ENCODE measurements at places on chromosomes 1 and 21.

DNA sequence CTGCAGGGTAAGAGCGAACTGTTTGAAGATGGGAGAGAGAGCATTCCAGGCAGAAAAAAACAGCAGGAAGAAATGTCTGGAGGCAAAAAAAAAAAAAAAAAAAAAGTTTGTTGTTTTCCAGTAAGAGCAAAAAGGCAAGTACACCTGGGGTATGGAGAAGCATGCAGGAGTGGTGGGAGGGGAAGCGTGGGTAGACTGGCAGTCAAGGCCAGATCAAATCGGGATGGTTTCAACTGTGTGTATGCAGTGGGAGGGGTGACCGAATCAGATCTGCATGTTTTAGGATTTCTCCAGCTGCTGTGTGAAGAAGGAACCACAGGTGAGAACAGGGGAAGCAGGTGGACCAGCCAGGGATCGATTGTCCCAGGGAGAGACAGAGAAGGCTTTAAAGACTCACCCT is 34.7 kb downstream of the CSMD2 start:
- DNase-seq: no peak

DNA sequence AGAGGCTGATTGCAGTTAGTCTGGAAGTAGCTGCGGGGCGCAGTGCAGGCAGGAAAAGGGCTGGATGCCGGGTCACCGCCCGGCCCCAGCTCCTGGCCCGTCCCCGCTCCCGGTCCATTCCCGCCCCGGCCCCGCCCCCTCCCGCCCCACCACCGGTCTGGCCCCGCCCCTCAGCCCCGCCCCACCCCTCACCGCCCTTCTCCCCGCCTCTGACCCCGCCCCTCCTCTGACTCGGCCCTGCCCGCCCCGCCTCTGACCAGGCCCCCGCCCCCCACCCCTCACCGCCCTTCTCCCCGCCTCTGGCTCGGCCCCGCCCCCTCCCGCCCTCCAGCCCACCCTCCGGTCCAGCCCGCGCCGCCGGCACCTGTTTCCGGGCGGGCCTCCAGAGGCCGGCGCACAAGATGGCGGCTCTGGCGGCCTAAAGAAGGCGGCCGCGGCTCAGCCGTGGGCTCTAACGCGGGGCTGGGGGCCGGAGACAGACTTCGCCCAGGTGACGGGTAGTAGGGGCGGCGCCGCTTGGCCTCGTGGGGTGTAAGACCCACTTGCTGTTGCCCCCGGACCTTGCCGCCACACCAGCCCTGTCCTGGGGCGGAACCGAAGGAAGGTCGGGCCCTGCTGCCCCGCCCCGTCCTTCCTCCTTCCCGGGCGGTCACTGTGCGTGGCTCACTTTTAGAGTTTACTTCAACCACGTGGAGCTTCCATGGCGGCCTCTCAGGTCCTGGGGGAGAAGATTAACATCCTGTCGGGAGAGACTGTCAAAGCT is at the start of gene UBIAD1:
Gene UBIAD1, plus strand, starts transcription at position 367 of the 763 bp plus-strand sequence. Its CDS starts 334 bp downstream, at position 701.
- peak; percentile 79 for DNase-seq

DNA sequence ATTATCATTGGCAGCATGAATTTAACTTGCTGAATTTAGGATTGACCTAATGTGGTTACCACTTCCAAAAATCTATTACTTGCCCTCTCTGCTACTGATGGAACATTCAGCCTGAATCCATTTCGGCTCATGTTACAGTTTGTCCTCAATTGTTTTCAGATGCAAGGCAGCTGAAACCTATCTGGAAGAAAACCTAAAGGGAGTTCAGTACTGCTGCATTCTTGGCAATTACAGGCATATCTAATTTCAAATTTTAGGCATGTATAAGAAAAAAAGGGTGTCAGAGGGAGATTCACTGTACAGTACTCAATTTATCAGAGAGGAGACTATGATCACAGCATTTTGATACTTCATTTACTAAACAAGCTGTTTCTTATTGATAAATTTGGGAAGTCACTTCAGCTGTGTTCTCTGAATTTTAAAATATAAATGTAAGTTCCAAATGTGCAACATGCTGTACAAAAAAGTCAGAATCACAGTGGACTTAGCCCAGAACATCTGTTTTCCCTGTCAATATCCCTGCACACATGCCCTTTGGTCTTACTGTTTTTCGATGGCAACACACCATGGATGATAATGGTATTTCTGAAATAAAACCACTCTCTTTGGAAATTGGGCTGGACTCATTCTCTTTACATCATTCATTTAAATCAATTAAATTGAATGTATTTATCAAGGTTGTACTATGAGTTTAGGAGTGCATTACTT is 651.6 kb upstream of the ADGRL4 start:
- no peak for DNase-seq

GRCh38 chr1:166972826-166973225 is 2.5 kb downstream of the ILDR2 start:
- no peak for DNase-seq

DNA sequence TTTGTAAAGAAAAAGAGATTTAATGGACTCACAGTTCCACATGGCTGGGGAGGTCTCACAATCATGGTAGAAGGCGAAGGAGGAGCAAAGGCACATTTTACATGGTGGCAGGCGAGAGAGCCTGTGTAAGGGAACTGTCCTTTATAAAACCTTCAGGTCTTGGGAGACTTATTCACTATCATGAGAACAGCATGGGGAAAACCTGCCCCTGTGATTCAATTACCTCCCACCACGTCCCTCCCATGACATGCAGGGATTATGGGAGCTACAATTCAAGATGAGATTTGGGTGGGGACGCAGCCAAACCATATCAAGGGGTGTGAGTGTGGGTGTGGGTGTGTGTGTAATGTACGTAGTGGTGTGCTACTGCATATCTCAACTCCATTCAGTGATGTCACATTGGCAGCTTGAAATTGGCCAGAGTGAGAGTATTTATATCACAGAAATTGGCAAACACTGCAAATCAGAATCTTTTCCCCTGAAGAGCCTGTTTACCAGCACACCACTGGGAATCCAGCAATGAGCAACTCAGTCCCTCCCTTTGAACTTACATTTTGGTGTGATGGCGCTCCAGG is 5.4 kb downstream of the ARHGEF10L start:
- DNase-seq: no peak

- DNase-seq: no peak
These were observed 14.1 kb downstream of the TNFRSF1B start for GRCh38 chr1:12180903-12181302.

DNA sequence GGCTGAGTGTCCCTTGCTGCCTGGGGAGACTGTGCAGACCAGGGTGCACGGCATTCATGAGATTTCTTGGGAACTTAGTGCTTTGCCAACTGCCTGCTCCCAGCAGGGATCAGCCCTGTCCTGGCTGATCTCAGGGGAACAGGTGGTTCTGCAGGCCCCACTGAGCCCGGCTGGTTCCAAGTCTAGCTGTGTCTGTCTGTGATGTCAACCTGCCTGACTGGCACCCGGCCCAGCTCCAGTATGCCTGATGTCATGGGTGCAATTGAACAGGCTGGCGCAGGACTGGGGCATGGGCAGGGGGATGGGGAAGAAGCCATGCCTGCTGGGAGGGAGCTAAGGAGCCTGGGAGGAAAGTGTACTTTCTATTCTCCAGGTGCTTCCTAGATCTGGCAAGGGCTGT is 227.1 kb downstream of the GRIK3 start:
- DNase-seq: no peak

DNA sequence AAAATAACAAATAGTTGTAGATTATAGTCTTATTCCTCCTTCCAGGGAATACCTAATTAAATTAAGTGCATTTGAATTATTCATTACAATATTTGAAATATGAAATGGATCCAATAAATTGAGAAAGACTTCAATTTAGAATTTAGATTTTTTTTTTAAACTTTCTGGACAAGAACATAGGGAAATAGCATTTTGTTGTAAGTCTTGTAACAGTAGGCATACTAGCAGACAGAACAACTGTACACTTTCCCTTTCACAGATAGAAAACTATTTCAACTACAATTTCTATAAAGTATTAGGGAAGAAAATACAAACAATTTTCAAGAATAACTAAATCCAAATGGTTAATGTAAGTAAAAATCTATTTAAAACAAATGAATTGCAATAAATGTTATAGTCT is 577.5 kb downstream of the USP25 start:
- DNase-seq: no peak

DNA sequence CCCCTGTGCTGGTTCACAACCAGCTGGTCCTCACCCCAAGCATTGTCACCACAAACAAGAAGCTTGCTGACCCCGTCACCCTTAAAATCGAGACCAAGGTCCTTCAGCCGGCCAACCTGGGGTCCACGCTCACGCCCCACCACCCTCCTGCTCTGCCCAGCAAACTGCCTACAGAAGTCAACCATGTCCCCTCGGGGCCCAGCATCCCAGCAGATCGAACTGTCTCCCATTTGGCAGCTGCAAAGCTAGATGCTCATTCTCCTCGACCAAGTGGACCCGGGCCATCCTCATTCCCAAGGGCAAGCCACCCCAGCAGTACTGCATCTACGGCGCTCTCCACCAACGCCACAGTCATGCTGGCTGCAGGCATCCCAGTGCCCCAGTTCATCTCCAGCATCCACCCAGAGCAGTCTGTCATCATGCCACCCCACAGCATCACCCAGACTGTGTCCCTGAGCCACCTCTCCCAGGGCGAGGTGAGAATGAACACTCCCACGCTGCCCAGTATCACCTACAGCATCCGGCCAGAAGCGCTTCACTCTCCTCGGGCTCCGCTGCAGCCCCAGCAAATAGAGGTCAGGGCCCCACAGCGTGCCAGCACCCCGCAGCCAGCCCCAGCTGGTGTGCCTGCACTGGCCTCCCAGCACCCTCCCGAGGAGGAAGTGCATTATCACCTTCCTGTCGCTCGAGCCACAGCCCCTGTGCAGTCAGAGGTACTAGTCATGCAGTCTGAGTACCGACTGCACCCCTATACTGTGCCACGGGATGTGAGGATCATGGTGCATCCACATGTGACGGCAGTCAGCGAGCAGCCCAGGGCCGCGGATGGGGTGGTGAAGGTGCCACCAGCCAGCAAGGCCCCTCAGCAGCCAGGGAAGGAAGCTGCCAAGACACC is 40.6 kb downstream of the ZBTB17 start:
- no peak for DNase-seq

- no peak for DNase-seq
These were observed 6.1 kb downstream of the STX12 start for GRCh38 chr1:27779122-27779521.

DNA sequence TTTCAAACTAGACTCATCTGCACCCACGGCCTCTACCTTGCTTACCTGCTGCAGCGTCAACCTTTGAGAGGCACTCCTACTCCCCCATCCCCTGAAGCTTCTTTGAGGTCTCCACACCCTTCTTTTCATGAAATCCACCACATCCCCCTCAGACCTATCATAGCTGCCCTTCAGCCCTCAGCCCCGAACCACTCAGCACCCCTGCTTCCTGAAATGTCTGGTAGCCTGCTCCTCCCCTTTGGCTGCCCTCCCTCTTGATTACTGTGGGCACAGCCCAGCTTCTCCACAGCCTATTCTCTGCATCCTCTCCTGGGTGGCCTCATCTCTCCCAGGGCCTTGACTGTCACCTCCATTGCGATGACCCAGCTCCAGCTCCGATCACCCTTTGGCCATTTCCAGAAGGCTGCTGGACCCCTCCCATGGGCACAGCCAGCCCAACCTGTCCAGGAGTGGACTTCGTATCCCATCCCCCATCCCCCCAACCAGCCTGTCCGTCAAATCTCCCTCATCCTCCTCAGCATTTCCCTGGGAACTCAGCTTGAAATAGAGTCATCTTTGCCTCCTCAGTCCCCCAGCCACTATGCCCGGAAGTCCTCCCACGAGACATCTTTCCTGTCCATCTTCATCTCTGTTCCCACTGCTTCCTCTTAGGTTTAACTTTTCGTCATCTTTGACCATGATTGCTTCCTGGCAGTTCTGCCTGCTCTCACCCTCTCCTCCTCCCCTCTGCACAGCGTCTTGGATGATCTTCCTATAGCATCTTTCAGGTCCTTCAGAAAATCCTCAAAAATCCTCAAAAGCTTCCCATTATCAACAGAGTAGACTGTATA is 6.1 kb upstream of the ADORA1 start:
- no peak for DNase-seq

DNA sequence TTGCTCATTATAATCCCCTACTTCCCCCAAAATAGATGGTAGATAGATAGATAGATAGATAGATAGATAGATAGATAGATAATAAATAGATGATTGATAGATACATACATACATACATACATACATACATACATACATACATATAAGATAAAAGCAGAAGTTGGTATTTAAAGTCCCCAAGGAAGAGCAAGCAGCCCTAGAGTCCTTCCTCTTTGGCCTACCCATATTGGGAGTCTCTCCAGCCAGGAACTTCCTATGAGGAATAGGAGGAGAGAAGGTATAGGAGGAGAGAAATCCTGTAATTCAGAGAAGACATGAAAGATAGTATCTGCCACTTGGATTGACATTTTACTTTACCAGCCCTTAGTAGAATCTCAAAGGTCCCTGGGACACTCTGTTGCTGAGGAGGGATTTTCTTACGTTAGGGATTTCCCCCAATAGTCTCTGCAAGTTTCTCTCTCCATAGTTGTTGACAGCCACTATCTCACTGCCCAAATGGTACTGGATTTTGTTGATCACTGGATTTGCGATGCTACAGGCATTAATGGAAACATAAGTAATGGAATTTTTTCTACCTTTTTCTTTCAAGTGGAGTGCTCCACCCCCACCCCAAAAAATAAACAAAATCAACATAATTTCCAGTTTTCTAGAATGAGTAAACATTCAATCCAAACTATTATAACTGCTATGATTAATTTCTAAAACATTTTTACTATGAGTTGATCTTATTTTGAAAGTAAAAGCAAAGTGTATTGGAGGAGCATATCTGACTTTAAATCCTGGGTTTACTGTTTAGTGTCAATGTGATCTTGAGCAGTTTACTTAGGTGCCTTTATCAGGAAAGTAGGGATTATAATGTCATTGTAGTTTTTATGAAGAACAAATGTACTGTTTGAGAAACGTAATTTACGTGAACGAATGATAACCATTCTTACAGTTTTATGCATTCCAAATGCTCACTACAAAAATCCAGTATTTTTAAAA is 93.2 kb upstream of the TNFSF4 start:
- DNase-seq: no peak

DNA sequence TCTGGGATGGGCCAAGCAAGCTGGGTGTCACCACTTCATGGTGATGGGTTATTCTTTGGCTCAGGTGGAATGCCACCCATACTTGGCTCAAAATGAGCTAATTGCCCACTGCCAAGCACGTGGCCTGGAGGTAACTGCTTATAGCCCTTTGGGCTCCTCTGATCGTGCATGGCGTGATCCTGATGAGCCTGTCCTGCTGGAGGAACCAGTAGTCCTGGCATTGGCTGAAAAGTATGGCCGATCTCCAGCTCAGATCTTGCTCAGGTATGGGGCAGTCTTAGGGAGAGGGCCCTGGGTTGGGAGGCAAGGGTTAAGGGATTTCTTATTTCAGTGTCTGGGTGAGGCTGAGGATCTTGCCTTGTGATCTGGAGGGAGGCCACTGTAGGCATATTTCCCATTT is 15.4 kb upstream of the NASP start:
- no peak for DNase-seq

DNA sequence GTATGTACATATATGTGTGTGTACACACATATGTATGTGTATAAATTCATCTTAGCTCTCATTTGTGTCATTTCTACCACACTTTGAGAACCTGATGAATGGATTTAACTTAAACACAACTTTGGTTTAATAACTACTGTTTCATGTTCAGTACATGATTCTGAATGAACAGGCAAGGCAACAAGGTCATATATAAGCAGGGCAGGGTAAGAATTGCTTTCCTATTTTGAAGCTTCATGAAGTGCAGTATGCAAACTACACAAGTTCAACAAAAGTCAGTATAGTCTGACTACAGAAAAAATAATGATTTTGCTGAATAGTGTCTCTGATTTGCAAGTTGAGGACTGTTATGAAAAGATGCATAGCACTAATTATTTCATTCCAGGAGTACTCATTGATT is 127.6 kb downstream of the KCNK2 start:
- no peak for DNase-seq
